ENCODE measurements at places on chromosomes 4 and X.
A peak's percentile ranks its signal among the peaks of the same experiment; 100 is the strongest.

DNA sequence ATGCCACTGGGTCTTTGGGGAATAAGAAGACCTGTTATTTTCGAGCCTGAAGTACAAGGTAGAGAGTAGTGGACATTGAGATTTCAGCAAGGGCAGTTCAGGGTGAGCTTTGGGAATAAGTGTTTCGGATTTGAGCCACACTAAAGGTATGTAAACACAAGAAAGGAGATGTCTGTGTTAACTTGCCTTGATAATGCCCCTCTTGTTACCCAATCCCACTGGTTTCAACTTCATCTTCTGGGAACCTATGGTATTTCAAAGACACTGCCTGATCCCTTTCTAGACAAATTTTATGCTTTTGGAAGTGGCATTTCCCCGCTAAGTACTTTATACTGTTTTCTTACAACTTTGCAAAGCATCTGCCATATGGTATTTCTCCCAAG is 79.4 kb downstream of the SLC9A6 start:
- DNase-seq: no peak

DNA sequence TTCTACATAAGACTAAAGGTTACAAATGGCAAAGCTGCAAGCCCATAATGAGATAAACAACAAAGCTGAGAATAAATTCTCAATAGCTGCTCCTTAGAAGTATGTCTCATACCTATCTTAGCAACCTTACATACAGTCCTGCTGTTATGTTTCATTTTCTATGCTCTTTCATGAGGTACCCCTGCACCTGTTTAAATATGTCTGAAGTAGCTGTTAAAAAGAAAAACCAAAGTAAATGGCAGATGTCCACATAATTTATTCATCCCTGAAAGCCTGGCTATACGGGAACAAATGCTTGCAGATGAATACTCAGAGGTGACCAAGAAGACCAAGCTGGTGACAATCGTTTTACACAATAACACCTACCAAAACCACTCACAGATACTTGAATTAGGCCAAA is 22.5 kb downstream of the PPA2 start:
- no peak for DNase-seq

GRCh38 chrX:152343306-152343705 is 107.8 kb downstream of the GABRA3 start:
- no peak for DNase-seq

DNA sequence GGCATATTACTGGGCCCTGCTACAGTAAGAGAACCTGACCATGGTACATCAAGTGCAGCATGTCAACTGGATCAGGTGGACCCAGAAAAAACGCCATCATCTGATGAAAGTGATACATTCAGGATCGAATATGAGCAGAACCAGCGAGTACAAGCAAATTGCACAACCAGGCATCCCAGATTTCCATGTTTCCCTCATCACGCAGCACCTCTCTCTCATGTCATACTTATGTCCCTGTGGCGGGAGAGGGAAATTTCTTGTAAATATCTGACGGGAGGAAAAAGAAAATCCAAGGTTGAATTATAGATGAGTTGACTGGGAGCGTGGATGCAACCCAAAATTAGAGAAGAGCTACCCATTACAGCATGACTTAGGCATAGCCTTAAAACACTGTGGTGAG is 608.5 kb upstream of the FAT1 start:
- DNase-seq: no peak

DNA sequence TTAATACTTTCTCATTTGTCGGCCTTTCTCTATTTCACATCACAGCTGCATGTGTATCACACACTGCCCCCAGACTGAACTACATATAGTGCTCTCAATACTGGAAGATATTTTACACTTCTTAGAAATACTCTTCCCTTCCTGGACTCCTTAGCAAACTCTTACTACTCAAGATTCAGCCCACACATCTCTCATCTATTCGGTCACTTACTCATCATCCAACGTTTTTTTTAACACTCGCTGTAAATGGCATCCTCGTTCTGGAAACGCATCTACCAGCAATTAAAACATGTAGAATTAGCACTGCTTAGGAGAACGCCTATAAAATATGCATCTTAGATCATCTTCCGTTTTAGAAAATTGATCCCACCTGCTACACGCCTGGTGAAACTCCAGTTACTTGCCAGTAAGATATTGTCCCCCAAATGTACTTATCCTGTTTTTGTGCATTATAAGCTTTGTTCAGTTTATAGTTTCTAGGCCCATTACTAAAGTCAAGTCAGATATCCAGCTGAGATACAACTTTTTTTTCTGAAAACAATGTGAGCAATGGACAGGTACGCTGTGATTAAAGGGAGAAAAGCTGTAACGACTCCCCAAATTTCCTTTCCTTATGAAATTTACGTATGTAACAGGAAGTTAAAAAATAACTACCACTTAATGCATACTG is 1.0 kb downstream of the LRP2BP start:
- no peak for DNase-seq

GRCh38 chr4:158827543-158827981 is 58.7 kb downstream of the FNIP2 start:
- DNase-seq: no peak

GRCh38 chr4:76147454-76148141 is 599 bp downstream of the NUP54 start:
- peak; percentile 78 for DNase-seq

DNA sequence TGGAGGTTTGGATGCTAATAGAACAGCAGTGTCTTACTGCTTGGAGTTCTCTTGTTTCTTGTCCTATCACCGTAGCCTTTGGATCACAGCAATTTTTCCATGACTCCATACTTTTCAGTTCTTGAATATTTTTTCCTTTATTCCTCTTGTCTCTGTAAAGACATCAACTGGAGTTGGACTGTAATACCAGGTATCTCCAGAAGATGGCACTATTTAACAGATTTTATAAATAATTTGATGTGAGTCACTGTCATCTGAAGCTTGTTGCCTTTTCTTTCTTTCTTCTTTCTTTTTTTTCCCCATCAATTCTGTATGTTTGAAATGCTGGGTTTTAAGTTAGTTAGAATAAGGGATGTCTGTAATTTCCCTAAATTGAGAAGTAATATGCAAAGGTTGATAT is 24.1 kb downstream of the HPRT1 start:
- peak; percentile 79 for DNase-seq

DNA sequence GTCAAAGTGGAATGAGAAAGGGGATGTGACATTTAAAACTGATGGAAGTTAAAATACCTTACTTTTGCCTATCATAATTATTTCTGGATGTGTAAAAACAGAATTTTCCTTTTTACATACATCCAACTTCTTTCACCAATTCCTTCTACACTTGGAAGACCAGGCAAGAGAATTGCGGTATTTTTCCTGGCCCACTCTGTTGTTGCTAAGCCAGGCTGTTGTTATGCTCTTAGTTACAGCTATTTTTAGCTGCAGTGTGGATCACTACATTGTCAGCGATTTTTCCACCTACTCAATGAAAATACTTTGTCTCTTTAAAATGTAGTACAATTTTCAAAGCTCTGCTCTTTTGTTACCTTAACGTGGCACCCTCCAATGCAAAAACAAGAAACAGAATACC is 43.4 kb downstream of the NKX6-1 start:
- DNase-seq: no peak

GRCh38 chr4:104500442-104500841 is 5.7 kb upstream of the CXXC4 start:
- DNase-seq: no peak
